ENCODE measurements at places on chromosomes 2 and 18. TPM values are rescaled to one million over a fixed set of nuclear protein-coding genes. Genes with fewer than 3 reads are reported as not detected.

Gene NEU4
- total RNA-seq = 0.28 TPM

Gene GLI2
- total RNA-seq = 0.05 TPM

Gene ANKRD62
- not detected for total RNA-seq

GRCh38 chr18:61414086-61414485 lies 80.9 kb downstream of the CDH20 start:
- no peak for DNase-seq

DNA sequence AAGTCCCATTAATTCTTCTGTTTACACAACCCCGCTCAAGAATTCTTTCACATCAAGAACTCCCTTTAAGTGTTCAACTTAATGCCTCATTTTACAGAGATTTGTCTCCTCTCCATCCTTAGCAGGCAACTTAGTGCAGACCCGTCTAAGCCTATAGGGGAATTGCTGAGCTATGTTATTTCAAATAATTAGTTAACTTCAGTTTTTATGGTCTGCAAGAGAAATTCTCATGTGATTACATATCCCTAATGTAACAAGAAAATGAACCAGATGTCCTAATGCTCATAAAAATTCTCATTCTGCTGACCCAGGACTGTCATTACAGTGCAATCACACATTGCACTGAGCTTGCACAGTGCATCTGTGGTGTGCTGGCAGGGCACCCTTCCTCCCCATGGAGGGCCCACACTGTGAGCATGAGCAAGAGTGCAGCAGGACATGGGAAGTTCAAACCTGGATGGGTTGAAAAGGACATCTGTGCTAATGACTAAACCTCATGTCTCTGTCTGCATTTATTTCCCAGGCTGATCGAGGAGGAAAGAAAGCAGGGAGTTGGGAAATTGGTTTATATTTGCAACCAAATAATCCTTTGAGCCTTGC lies 97.1 kb downstream of the COL5A2 start:
- DNase-seq = no peak

DNA sequence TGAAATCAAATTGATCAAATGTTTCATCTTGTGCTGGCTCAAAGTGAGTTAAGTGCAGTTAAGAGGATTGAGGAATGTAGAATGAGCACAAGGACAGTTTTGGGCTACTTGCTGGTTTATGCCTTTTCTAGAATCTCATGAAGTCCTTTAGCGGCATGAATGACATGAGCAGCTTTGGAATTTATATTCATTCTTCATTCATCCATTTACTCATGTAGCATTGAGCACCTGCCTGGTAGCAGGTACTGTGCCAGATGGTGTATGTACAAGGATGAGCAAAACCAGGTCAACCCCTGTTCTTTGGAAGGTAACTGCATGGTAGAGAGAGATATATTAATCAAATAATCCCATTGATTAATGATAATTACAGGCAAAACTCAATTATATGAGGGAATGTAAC lies 1.2 kb downstream of the ICOS start:
- no peak for DNase-seq

Data from GM12878 (cell line).